GF-D8 (cell line): ENCODE measurements at places on chromosomes 13 and 19.

DNA sequence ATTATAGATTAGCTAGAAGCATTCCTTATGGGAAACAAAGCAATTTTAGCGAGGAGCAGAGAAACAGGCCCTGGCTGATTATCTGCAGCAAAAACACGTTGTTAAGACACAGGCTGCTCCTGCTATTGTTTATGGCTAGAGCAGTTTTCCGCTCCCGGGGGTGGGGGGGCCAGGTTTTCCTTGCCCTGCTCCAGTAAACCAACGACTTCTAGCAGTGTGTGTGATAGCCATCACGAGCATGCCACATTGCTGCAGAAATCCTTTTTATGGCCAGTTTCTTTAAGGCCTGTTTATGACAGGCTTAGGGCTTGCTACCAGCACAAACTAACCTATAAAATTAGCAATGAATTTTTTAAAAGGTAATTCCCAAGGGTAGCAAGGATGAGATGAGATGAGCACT is 18.4 kb upstream of the IL17D start:
- no peak for DNase-seq

DNA sequence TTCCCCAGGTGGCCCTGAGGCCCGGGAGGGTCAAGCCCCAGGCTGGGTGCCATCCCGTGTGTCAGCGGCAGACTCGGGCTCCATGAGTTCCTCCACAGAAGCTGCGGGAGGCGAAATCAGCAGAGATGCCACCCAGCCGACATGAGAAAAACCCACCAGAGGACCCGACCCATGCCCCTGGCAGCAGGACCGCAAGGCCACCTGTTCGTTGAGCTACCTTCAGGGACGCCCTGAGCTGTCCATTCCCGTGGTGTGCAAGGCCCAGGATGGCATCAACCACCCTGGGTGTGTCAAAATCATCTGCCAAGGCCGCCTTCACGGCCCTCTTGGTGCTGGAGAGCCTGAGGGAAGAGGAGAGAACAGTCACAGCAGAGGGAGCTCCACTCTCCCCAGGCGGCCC is 30.4 kb downstream of the NAXD start:
- DNase-seq = no peak

DNA sequence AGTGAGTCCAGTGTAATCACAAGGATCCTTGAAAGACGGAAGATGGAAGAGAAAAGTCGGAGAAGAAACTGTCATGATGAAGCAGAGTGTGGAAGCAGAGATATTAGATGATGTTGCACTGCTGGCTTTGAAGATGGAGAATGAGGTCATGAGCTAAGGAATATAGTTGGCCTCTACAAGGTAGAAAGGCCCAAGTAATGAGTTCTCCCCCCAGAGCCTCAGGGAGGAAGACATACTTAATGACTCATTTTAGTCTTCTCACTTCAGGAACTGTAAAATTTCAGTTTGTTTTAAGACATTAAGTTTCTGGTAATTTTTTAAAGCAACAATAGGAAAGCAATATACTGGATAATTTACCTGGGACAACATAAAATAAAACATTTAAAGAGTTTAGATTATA is 1331.5 kb upstream of the PCDH20 start:
- no peak for DNase-seq

GRCh38 chr13:31887286-31887685 is 144.3 kb upstream of the FRY start:
- DNase-seq = no peak

DNA sequence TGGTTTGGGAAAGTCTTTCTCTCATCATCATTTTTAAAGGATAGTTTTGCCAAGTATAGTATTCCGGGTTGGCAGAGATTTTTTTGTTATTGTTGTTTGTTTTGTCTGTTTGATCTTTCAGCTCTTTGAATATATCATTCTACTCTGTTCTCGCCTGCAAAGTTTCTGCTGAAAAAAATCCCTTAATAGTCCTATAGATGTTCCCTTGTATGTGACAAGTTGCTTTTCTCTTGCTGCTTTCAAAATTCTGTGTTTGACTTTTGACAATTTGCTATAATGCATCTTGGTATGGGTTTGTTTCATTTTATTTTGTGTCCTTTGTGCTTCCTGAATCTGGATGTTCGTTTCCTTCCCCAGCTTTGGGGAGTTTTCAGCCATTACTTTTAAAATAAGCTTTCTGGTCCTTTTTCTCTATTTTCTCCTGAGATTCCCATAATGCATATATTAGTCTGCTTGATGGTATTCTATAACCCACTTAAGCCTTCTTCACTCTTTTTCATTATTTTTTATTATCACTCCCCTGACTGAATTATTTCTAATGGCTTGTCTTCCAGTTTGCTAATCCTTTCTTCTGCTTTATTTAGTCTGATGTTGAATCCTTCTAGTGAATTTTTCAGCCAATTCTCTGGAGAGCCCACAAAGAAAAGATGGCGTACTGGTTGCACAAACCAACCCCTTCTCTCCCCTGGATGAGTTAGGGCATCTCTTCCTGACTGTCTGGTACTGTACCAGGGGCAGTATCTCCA is 14.6 kb downstream of the ZNF569 start:
- DNase-seq = no peak
